ENCODE measurements at places on chromosomes 16 and 17.

DNA sequence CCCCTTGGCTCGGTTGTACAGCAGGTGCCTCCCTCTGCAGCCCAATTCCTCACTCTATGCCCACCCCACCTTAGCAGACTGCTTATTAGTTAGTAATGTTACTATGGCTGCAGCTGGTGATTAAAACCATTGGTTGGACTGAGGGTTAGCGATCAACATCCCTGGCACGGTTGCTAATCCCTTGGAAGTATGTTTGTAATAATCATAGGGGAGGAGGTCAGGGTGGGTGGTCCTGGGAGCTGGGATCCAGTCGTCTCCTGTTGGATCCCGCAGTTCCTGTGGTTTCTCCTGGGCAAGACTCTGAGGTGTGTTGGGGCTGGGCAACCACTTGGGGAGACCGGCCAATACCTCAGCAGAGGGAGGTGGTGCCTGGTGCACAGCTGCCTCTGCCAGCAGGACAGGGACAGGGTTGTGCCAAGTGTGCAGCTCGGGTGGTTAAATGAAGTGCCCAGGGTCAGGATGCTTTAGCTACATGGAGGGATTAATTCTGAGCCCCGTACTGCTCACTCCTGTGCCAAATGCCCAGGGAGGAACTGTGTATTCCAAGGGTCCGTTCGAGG is 38.0 kb downstream of the FZD2 start:
- DNase-seq: no peak

DNA sequence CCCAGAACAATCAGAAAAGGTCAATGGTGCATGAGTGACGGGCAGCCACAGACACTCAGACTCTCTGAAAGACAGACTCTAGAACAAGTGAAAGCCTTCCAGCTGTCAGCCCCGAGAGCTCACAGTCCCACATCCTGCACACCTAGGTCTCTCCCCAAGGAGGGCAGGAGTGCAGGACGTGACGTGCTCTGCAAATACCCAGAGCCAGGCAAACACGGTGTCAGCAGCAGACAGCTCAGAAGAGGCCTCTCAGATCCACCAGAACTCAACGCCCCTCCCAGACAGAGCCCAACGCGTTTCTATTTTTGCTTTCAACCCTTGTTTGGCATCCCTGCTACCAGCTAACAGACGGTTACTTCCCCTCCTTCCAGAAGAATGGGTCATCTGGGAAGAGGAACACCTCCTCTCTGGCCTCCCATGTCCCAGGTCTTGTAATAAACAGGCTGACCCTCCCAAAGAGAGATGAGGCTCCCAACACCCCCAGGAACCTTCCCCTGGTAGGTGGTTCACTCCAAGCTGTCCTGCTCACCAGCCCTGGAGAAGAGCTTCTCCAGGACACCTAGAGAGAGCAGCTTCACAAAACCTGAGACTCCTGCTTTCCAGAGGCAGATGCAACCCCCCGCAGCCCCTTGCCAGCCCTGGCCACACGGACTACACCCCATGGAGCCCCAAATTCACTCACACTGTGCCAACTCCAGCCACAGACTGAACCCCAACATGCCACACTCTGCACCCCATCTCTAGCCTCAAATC is 7.6 kb downstream of the PITPNM3 start:
- DNase-seq: no peak

DNA sequence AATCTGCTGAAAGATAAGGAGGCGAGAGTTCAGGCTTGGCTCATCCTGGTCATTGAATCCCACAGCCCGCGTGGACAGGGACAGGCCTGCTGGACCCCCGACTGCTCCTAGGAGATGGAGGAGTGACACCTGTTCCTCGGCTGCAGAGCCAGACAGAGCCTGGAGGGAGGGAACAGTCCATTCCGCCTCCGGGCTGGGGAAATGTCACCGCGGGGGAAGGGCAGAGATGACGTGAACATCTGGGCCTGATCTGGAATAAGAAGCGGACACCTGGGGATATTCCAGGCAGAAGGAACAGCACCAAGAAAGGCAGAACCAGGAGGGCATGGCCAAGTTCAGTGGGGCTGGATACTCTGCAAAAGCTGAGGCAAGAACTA is 1.5 kb downstream of the ZNF747 start:
- no peak for DNase-seq

DNA sequence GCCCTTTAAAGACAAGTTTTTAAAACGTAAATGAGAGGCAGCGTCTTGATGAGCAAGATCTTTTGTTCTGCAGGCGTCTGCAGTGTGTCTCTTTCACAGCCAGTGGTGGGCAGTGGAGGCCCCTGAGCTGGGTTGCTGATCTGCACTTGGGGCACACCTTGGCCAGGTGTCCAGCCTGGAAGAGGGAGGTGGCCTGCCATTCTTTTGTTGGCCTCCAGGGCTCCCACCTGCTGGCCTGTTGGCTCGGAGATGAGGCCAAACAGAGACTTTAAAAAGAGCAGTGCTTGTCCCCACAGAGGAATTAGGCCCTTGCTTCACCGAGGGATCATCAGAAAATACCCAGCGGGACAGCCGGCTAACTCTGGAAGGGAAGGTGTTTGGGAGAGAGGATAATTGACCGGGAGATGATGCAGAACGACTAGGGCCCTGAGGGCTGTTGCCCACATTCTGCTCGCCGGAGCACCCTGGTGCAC is 145.9 kb upstream of the PLCG2 start:
- no peak for DNase-seq
